ENCODE measurements at places on chromosomes 3 and 15.
A peak's percentile ranks its signal among the peaks of the same experiment; 100 is the strongest.

DNA sequence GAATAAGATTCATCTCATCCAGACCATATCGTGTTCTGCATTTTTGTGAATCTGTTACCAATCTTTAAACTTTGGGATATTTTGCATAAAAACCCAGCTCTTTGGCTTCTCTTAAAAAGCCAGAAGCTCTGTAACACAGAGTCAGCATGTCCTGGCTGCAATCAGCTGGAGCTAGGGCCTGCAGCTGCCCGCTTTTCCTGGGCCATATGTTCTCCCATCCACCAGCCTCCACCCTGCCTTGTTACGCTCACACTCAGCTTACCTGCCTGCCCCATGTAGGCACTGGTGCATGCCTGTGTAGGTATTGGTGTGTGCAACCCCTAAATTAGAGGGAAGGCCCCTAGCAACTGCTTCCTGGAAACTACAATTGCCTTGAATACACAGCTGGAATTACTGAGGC, 48.2 kb downstream of the CRYGS start:
- DNase-seq, result no peak

GRCh38 chr3:184588776-184589175, 27.2 kb downstream of the EPHB3 start:
- DNase-seq, result no peak

- DNase-seq, result peak; percentile 67
Observed at GRCh38 chr3:115814778-115815380, 191.6 kb downstream of the GAP43 start.

GRCh38 chr15:68599560-68600071, 20.8 kb downstream of the CORO2B start:
- no peak for DNase-seq

DNA sequence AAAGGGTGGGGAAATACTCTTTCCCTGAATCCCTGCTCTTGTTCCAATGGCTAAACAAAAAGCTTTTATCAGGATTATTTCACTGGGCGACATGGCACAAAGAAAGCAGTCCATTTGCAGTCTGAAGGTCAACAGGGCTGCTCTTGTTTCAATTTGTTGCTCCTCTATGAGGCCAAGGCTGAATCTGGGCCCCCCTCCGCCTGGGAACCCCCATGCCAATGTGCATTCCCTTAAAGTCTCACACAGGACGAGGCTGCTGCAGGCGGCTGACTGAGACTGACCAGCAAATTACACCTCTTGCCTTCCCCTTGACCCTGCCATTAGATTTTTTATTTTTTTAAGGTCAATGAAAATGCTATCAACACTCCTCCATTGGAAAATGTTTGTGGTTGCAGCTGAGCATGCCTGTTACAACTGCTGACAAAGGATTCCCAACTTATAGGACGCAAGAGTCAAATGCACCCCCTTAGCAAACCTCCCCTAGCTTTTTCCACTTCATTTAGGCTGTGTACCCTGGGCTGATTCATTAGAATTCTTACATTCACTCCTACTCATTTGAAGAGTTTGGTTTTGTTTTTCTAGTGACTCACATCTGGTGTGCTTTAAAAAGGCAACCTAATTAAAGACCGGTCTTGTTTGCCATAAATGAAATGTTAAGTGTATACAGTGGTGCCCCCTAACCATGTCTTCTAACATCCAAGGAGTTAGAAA, 60.8 kb upstream of the ARHGEF3 start:
- no peak for DNase-seq

- no peak for DNase-seq
Observed at GRCh38 chr3:64685800-64686445, 1.9 kb downstream of the ADAMTS9 start.

- DNase-seq, result no peak
Observed at GRCh38 chr3:49518016-49518415, 36.3 kb upstream of the BSN start.

DNA sequence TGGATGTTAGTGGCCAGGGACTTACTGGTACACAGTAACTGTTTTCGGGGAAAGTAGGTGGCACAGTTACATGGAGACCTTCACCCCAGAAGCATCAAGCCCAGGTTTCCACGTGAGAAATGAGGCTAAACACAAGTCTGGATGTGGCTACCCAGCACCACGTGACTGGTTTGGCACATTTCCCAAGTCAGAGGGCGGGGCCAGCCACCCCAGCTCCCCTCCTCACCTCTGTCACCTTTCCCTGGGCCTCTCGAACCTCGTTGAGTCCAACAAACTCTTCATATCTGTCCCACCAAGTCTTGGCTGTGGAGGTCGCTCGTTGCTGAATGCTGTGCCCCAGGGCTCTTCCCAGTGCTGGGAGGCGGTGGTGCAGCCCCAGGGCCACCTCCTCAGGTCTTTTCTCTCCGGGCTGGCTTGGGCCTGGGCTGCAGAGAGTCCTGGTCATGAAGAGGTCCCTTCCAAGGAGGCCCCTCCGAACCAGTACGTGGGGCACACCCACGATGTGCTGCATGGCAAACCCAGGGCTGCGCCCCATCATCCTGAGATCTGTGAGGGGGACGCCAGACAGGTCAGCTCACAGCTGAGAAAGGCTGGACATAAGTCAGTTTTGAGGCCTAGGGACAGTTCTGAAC, 4.8 kb upstream of the PLXNB1 start:
- no peak for DNase-seq

DNA sequence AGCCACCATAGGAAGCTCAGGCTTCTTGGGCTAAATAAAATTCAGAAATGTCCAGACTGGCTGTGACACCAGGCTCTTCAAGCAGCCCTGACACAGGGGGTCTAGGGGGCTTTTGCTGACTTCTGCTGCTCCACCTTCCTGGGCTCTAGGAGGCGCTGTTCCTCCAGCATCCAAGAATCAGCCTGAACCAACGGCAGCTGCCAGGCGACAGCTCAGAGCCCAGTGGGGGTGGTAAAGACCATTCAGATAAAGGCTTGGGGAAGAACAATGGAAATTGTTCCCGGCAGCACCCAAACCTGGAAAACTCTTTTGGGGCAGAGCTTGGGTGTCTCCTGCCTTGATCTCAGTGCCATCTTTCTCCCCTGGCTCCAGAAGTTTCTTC, 21.6 kb upstream of the PSTPIP1 start:
- DNase-seq, result peak; percentile 64

DNA sequence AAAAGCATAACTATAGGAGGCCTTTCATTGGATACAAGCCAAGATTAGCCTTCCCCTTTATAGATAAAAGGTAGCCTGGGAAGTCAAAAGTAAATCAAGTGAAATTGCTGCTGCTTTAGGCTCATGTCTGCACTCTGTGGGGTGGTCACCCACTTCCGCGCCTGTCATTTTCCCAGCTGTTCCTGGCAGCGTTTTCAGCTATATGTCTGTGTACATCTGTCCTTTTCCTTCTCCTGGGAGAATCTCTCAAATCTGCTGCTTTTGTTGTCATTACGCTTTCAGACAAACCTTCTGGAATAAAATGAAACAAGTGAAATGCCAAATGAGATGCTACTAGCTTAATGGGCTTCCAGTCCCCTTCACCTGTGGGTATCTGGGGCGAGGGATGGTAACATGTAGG, 211.8 kb downstream of the MCTP2 start:
- no peak for DNase-seq

DNA sequence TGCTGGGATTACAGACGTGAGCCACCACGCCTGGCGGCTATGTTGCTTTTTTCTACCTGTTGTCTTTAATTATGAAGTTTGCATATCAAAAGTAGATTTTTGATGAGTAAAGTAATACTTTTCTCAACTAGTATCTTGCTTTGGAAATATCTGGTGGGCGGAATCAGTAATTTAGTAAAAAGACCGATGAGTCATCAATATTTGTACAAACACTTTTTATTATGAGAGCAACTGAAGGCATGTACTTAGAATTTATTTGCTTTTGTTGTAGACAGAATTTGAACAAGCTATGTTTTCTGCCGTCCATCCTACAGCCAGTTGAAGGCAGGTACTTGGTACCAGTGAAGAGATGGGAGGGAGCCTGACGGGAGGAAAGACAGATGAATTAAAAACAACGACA, 164.7 kb downstream of the ADAMTSL3 start:
- no peak for DNase-seq

- DNase-seq, result no peak
Observed at GRCh38 chr15:98347001-98347400, 301.3 kb upstream of the IGF1R start.

- DNase-seq, result no peak
Observed at GRCh38 chr3:140429791-140430190, 248.1 kb upstream of the TRIM42 start.

- no peak for DNase-seq
Observed at GRCh38 chr3:149442851-149443544, 31.5 kb upstream of the TM4SF4 start.

DNA sequence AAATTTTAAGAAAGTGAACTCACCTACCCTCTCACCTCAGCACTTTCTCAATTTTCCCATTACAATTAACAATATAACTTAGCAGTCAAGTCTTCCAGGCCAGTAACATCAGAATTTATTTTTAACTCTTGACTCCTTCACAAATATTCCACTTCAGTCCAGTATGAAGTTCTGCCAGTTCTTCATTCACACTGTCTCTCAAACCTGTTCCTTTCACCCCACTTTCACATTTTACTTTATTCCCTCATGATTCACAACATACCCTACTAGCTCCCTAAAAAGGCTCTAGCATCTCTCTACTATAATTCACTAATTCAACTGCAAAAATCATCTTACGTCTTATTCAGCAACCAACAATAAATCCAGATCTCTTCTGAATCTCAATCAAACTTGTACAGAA, 3.8 kb downstream of the GSK3B start:
- no peak for DNase-seq

- no peak for DNase-seq
Observed at GRCh38 chr3:110198717-110199587, 861.6 kb upstream of the DPPA4 start.

- DNase-seq, result no peak
Observed at GRCh38 chr3:38528457-38528856, 32.3 kb downstream of the EXOG start.

- DNase-seq, result no peak
Observed at GRCh38 chr3:66370179-66370578, 130.6 kb downstream of the LRIG1 start.

DNA sequence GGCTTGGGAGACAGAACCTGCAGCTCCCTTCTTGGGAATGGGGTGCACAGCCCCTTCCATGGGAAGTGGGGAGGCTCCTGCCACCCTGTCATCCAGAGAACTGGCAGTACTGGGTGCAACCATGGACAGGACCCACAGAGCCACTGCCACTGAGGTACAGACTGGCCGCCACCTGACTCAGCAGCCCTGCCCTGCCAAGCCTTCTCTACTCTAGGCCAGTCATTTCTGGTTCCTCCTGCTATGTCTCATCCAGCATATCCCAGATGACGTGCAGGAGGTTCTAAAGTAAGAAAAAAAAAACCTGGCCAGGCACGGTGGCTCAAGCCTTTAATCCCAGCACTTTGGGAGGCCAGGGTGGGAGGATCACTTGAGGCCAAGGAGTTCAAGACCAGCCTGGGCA, 76.9 kb upstream of the RPL32 start:
- no peak for DNase-seq
